ENCODE measurements at places on chromosomes 7 and 10.

- no peak for DNase-seq
Measured at GRCh38 chr10:19046679-19047078, 1.9 kb upstream of the MALRD1 start.

DNA sequence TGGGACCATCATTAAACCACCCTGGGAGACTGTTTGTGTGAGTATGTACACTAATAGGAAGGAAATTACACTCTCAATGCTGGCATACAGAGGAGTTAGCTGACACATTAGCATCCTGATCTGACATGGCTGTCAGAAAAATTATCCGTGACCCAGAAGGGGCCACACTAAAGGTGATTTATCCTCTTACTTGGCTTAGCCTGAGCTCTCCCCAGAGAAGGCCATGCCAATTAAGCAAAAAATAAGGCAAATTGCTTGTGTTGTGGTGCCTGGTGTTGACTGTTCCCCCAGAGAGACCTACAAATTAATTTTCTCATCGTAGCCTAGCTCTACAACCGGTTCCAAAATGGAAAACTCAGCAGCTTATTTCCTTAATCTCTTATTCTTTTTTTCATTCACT, 992.3 kb downstream of the KCNMA1 start:
- DNase-seq: no peak

DNA sequence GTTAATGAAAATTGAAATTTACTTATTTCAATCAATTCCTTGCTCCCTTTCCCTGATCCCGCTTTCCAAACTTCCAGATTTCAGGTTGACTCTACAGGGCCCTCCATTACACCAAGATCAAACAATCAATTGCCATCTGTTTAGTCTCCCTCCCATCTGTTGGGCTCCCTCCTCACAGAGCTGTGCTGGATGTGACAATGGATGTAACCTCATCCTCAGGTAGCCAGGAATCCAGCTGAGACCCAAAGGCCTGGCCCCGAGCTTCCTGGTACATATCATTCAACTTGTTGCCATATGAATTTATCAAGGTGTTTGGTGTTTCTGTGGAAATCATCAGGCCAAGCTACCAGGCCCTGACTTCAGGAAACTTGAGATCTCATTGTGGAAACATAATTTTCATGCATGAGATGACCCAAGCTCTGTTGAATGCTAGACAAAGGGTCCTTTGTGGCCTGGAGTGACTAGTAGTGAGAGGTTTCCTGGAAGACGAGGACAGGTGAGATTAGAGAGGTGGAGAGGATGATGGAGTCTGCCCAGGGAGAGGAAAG, 148.6 kb upstream of the PDE1C start:
- DNase-seq: no peak

- no peak for DNase-seq
Measured at GRCh38 chr10:82392533-82392932, 517.5 kb downstream of the NRG3 start.

DNA sequence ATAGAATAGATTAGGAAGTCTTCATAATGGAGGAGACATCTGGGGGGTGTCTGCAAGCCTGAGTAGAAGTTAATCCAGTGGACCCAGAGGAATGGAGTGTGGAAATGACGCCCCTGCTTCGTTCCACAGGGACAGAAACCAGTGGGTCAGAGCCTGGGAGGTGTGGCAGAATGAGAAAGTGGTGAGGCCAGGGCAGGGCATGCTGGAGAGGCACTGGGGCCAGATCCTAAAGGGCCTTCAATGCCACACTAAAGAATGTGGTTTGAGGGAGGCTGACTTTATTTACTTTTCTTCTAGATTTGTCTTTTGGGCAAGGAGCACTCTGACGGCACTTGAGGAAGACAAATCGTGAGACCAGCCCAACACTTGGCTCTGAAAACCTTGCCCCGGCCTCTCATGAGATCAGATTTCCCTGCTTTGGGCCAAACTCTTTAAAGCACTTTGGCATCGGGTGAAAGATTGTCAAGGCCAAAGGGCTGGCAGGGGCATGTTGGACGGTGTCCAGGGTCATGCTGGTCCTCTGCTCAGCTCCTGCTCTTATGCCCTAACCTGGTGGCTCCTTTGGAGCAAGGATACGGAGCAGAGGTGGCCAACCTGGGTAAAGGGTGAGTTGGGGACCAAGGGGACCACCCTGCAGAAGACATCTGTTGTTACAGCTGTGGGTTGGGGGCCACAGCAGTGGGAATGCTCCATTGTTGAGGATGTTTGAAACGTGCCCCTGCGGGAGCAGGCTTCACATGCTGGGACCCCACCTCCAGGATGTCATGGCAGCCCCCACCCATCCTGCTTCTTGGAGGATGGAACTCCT, 157.0 kb upstream of the ZMIZ1 start:
- no peak for DNase-seq

DNA sequence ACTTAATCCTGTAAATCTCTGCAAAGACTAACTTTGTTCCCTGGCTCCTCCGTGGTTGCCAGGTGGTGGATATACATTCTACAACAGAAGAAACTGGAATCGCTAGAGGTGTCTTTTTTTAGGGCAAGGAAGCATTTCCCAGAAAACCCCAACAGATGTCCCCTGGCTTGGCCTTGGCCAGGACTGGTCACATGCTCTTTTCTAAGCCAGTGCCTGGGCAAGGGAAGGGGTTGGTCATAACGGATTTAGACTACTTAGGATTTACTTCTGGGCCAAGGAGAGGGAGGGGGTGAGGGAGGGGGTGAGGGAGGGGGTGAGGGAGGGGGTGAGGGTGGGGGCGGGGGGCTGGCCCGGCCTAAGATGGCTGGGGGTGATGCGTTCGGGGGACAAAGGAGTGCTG, 105.7 kb downstream of the SNX10 start:
- DNase-seq: no peak

DNA sequence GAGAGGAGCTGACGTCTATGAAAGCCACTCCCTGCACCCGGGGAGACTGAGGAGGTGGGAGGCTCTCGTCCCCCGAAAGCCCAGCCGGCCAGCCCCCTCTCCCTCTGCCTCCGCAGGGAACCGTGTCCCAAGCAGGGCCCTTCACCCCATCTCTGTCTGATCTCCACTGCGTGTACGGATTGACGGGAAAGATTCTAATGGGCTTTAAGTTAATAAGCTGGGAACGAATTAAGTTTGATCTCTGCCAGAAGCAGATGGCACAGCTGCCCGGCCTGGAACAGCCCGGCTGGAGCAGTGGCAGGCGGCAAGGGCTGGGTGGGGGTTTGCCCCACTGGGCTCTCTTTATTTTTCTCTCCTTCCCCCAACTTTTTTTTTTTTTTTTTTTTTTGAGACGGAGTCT, 6.1 kb upstream of the SLC29A4 start:
- DNase-seq: no peak

GRCh38 chr7:44431091-44431608, 59.3 kb downstream of the NUDCD3 start:
- DNase-seq: no peak

DNA sequence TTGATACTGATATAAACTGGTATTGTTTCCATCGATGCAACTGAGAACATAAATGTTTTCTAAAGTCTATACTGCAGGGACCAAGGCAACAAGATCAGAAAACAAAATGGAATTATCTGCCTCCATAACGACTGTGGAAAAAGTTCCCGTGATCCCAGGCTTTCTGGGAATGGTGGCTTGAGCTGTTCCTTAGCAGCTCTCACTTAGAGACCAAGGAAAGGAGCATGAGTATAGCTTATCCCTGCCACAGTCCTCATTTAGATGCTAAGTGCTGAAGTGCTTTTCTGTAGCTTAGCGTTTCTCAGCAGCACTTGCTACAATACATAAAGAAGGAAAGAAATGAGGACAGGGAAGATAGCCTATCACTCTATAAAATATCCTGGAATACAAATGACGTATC, 5.5 kb downstream of the WNT8B start:
- no peak for DNase-seq

DNA sequence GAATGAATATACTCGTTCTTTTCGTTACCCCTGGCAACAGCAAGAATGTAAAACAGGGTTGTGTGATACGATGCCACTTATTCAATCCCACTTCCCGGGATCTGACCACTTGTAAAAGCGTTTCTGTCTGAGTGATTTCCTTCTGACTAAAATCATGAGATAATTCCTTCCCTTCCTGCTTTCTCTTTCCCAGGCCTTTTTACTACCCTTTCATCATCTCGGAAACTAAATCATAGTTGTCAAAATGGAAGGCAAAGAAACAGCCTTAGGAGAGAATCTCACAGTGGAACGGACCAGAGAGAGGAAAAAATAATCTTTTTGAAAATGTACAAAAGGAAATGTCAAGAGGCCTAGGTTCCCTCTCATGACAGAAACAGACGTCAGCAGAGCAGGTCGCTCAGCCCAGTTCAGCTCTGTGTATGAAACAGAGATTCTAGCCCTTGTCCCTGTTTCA, 29.8 kb downstream of the DIP2C start:
- DNase-seq: no peak

- DNase-seq: no peak
Measured at GRCh38 chr7:90758933-90759562, 162.9 kb downstream of the CDK14 start.

- no peak for DNase-seq
Measured at GRCh38 chr10:74691164-74691563, 135.2 kb upstream of the KAT6B start.

- DNase-seq: no peak
Measured at GRCh38 chr7:92657391-92657790, 67.2 kb upstream of the FAM133B start.

- DNase-seq: no peak
Measured at GRCh38 chr10:33253411-33253810, 81.1 kb downstream of the NRP1 start.

- DNase-seq: no peak
Measured at GRCh38 chr10:8674230-8674629, 619.7 kb downstream of the GATA3 start.

- DNase-seq: no peak
Measured at GRCh38 chr10:122379041-122379440, 4.5 kb downstream of the PLEKHA1 start.

DNA sequence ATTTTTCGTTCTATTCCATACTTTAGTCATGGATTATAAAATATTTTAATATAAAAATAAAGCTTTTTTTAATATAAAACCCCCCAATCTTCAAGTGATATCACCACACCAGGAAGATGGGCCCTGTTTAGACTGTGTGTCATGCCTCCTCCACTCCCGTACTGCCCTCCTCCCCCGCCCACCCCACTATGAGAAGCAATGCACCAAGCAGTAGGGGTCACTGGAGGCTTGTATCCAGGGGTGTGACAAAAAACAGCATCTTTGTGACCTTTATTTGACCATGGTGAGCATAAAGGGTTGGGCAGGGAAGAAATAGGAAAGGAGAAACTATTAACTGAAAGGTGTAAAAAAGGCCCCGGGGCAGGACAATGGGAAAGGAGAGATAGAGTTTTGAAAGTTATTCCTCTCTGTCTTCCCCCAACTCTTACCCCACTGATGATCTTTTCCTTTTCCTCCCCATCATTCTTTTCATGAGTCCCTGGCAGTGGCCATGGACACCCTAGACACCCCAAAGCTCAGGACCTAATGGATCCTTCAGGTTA, 3.5 kb downstream of the PITX3 start:
- no peak for DNase-seq

- no peak for DNase-seq
Measured at GRCh38 chr7:138951953-138952352, 29.2 kb downstream of the KIAA1549 start.

- DNase-seq: no peak
Measured at GRCh38 chr7:141466151-141466904, 84.9 kb upstream of the AGK start.

DNA sequence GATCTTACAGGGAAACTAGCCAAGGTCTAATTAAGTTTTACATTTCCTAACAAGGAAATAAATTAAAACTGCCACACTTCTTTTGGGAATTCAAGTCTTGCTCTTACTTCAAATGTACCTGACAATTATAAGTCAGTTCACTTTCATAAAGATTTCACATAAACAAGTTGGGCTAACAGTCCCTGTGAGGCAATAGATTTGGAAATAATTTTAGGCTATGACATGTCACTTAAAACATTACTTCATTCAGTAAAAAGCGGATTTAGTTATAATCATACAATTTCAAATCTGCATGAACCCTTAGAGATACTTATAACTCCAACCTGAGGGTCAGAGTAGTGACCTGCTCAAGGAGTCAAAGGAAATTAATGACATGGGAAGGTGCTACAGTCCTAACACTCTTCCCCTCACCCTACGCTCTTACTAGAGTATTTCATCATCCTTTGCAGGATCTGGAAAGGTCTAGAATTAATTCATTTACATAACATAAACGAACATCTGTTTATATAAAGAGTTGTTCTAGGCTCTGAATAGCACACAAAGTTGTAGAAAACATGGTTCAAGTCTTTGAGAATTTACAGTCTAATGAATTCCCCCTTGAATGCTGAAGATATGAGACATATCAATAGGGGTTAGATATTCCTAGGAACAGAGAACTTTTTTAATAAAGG, 32.3 kb upstream of the DNAJB12 start:
- DNase-seq: no peak

GRCh38 chr7:142134909-142135308, 23.4 kb downstream of the MGAM2 start:
- no peak for DNase-seq

GRCh38 chr10:12841826-12842225, 159.7 kb downstream of the CCDC3 start:
- DNase-seq: no peak

DNA sequence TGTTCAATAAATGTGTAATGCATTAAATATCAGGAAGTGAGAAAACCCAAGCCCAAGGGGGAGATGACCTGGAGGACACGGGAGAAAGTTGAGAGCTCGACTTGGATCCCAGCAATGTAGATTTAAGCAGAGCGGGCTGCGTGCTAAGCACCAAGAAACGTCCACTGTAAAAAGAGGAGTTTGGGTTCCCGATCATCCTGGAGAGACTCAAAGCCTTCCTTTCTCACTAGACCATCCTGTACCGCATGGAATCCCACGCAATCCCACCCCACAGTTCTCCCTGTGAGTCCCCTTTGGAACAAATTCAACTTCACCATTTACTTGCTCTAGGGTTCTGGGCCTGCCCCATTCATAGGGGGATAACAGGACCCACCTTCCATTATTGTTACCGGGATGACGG, 2.4 kb downstream of the TRPV6 start:
- no peak for DNase-seq

- no peak for DNase-seq
Measured at GRCh38 chr7:156122752-156123354, 310.6 kb upstream of the SHH start.

GRCh38 chr7:21507627-21508343, 35.1 kb upstream of the DNAH11 start:
- DNase-seq: no peak

GRCh38 chr7:43726466-43726865, 2.9 kb downstream of the COA1 start:
- DNase-seq: no peak

DNA sequence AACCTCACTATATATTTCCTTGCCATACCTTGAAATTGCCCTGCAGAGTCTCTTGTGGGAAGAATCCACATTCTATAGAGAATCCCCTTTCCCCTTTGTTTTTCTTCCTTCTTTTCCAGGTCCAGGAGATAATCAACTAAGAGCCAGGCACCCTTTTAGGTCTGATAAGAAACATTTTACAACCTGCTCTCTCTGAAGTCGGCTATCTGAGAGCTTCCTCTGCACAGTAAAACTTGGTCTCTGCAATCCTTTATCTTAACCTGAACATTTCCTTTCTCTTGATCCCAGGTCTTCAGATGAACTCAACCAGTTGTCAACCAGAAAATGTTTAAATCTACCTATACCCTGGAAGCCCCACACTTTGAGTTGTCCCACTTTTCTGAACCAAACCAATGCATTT, 19.5 kb upstream of the PTER start:
- DNase-seq: no peak
